ENCODE measurements at places on chromosomes 11 and 22.

DNA sequence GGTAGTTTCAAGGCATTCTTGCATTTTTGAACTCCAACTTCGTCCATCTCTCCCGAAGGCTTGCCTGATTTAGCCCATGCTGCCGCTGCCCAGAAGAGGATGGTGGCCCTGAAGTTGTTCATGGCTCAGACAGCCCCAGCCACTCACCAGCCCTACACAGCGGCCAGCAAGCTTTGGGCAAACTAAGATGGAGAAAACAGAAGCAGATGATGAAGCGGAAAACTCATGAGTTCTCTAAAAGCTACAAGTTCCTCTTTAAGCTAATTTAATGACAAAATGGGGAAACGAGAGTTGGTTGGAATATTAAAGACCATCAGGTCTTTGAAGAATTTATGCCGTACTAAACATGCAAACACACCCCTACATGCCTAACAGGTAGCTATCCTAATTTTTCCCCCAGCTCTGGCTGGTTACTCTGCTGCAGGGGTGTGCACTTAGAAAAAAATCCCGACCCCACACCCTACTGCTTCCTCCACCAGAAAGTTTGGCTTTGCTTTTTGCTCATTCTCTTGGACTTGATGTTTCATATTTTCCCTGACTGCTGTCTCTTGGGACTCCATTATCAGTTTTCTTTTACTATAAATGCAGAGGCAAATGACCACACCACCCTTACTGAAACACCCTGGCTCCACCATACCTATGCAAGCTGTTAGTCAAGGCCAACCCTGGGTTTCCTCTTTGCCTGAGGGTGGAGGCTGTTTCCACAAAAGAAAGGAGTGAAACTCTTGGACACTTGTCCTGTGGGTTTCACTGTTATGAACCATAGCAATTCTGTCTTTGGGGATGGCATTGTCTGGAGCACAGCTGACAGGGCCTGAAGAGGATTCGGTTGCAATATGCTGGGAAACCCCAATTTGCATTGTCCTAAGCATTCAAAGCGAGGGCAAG, at the start of gene MPEG1:
TSS of gene MPEG1 (minus strand) at position 184 of the 888 bp plus-strand sequence. CDS start at position 122, 62 bp downstream.
- DNase-seq, result no peak

DNA sequence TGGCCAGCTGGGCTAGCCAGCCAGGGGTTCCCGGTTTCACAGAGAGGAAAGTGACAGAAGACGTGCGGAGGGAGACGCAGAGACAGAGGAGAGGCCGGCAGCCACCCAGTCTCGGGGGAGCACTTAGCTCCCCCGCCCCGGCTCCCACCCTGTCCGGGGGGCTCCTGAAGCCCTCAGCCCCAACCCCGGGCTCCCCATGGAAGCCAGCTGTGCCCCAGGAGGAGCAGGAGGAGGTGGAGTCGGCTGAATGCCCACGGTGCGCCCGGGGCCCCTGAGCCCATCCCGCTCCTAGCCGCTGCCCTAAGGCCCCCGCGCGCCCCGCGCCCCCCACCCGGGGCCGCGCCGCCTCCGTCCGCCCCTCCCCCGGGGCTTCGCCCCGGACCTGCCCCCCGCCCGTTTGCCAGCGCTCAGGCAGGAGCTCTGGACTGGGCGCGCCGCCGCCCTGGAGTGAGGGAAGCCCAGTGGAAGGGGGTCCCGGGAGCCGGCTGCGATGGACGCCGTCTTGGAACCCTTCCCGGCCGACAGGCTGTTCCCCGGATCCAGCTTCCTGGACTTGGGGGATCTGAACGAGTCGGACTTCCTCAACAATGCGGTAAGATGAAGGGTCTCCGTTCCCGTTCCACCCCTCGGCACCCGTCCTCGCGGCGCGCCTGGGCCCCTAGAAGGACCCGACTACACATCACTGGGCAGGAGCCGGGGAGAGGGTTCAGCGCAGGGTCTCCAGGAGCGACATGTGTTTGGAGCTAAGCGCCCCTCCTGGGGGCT, at the start of gene CREB3L1:
TSS of gene CREB3L1 (plus strand) at position 41 of the 765 bp plus-strand sequence. CDS start at position 491, 450 bp downstream.
- peak; percentile 33 for DNase-seq

- peak; percentile 37 for DNase-seq
Measured at GRCh38 chr11:116696381-116696941, 76.3 kb downstream of the BUD13 start.

DNA sequence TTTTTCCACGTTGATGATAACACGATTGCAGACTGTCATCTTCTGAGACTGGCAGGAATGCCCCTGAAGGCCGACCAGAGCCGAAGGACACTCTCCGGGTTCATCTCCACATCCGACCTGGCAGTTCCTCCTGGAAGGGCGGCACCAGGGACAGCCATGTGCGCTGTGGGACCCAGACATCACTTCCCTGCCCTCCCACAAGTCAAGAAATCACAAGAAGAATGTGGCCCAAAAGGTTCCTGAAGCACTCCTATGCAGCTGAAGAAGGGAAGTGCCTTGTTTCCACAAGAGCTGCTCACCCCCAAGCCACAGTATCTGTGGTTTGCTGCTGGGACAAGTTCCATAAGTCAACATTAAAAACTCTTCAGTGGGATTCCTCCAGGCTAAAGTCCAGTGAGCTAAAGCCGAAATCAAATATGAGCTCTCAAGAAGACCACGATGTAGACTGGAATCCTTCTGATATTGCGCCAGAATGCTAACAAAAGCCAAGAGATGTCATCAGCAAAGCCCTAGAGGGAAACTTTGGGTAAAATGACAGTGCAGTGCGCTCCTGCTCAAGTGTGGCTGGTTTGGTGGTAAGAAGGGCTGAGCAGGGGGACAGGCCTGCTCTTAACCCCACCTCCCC, 21.2 kb downstream of the PACSIN2 start:
- DNase-seq, result peak; percentile 96

DNA sequence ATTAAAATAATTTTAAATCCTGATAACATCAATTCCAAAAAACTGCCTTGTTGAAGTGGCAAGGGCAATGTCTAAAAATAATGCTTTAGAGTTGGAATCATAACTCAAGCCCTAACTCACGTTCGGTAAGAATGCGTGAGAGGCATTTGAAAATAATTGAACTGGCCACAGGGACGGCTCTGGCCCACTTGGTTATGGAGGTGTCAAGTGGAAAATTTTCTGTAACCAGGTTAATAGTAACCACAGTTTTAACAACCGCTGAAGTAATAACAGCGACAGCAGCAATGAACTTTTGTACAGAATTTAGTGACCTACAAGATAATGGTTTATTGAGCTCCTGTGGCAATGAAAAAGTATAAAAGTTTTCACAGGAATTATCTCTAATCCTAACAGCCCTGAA, 79.4 kb downstream of the ETS1 start:
- DNase-seq, result no peak

GRCh38 chr11:79430280-79430679, 10.6 kb downstream of the TENM4 start:
- DNase-seq, result no peak

DNA sequence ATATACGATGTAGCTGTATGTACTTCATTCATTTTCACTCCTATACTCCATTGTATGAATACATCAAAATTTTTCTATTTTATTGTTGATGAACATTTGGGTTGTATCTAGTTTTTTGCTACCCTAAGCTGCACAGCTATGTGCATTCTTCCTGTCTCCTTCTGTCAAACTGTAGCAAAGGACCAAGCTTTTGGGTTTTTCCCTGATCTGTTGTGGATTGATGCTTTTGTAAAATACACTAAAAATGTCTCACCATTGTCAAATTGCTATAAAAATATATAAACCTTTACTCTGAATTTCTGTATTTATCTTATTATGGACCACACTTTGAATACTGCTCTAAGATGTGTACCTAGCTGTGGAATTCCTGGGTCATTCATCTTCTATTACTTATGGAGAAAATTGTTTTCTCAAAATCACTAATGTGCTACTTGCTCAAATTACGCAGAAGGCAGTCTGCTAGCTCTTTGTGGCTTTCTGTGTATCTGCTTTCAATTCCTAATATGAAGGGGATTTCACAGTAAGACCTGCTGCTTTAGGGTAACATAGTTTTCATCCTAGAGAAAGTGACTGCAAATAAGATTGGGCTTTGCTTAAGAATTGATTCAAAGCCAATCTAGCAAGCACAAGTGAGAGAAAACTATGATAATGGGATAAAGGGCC, 123.4 kb downstream of the CYP2R1 start:
- DNase-seq, result no peak

- DNase-seq, result no peak
Measured at GRCh38 chr22:46596819-46597218, 23.4 kb upstream of the GRAMD4 start.

DNA sequence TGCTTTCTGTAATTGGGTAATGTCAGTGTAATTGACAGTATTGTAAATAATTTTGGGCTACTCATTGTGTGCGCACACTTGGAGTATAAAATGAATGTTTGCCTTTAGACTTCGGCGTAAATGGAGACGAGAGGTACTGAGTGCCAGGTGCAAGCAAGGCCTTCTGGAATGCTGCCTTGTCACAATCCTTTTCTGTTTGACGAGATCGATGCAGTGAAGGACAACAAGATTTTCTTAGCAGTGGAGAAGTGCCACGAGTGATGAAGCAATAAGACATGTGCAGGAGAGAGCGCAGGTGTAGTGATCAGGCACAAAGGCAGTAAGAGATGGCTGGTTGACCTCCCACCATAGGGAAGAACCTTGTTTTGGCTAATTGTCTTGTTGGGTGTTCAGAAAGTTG, 67.5 kb downstream of the DDX10 start:
- no peak for DNase-seq

DNA sequence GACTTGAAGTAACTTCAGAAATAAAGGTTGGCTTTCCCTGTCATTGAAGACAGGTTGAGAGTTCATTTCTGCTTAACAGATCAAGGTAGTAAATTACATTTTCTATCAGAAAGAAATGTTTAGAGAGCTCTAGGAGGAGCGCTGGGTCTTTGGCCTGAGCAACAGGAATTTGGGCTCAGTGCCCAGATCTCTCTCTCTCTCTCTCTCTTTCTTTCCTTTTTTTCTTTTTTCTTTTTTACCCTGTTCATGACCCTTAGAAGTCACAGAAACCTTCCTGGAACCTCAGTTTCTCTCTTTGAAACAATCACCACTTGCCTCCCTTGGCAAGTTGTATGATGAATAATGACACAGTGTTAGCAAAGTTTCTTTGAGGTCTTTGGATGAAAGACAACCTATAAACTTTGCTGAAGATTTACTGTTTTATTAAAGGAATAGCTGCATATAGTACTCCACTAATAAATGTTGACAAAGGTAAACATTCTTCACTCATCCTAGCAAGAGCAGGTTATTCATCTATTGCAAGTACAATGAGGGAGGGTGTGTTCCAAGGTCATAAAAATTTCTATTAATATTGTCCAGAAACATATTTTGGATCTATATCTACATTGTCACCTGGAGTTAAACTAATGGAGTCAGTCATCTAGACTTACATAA, 35.5 kb upstream of the RASSF10 start:
- DNase-seq, result no peak

- DNase-seq, result no peak
Measured at GRCh38 chr11:69001243-69002081, 11.6 kb downstream of the MRGPRF start.

- DNase-seq, result no peak
Measured at GRCh38 chr22:47102081-47102480, 339.6 kb downstream of the TBC1D22A start.

- DNase-seq, result no peak
Measured at GRCh38 chr22:24948356-24949202, 2.1 kb upstream of the LHFPL7 start.

GRCh38 chr11:114062272-114062671, 2.8 kb downstream of the ZBTB16 start:
- no peak for DNase-seq

- DNase-seq, result peak; percentile 90
Measured at GRCh38 chr22:31039393-31039792, 41.7 kb upstream of the SMTN start.

- DNase-seq, result no peak
Measured at GRCh38 chr11:57596266-57596885, 1.1 kb upstream of the SERPING1 start.

- DNase-seq, result no peak
Measured at GRCh38 chr11:115869780-115870431, 365.7 kb upstream of the CADM1 start.

DNA sequence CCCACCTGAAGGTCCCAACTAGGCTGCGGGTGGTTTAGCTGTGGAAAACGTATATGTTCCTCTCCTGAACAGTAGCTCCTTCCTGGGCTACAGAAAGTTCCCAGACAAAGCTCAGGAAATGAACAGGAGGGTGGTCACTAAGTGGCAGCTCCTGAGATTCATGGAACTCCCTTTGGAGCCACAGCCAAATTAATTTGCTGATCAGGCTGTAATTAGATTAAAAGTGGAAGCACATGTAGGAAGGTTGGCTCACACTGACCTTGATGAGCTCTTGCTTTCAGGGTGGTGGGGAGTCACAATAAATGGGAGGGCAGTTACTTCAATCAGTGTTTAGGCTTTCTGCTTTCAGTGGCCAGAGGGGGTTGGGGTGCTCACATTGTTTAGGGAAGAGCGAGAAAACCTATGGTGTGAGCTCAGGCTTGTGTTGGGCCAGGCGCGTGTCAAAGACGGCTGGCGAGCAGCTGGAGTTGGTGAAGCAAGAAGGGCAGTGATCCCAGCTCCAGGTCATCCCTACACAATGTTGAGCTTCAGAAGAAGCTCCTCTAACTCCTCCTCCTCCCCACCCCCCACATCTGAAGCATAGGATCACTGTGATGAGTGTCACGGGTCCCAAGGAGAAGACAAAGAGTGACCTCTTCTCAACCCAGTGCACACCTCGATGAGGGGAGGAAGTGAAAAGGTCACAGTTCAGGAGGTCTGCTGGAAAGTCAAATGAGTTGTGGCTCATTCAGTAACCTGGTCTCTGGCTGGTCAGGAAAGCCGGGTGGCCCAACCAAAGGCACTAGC, 42.5 kb downstream of the CLPB start:
- DNase-seq, result no peak

All from EH (cell line).